ENCODE measurements at places on chromosomes 4 and X.

- DNase-seq, result no peak
These were observed 16.6 kb downstream of the S100G start for GRCh38 chrX:16666541-16666940.

- DNase-seq, result no peak
These were observed 105.6 kb downstream of the LNX1 start for GRCh38 chr4:53485658-53486040.

DNA sequence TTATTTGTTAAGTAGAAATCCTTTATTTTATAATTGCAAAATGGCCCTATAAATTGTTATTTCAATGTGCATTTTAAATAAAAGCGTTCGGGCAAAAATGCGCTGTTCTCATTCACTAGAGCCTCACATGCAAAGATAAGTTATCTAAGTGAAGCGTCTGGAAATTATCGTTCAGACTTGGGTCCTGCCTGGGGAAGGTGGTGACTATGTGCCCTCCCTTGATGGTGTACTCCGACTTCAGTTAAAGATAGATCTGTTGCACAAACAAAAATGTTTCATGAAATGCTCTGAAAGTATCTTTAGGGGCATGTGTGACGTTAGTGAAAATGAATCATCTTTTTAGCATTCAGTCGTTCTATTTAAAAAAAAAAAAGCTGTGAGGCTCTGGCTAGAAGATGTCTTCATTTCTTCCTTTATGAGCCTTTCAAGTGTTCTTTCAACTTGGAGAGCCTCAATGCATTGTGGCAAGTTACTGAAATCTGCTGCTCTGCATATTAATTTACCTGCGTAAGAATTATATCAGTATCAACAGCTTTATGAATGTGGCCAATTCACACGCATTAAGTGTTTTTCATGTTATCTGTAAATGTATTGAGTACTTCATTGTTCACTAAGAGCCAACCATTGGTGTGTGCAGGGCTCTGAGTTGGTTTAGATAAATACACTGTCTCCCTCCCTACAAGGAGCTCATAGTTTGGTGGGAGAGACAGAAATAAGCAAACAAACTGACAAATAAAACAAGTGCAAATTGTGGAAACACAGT is 83.0 kb downstream of the AFF1 start:
- no peak for DNase-seq

- no peak for DNase-seq
These were observed 218.8 kb downstream of the C4orf33 start for GRCh38 chr4:129314781-129315180.

DNA sequence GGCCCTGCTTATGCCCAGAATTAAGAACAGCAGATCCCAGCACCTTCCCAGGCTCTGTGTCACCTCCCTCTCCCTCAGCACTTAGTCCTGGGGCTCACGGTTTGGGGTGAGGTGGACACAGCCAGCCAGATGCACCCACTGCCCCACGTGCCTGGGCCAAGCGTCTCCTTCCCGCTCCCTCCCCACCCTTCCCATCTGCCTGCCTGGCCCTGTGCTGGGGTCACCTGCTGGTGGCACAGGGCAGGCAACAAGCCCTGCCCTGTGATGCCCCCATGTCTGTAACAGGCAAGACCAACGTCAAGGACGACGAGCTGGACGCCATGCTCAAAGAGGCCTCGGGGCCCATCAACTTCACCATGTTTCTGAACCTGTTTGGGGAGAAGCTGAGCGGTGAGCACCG is 5.3 kb downstream of the MYL5 start:
- DNase-seq, result no peak

DNA sequence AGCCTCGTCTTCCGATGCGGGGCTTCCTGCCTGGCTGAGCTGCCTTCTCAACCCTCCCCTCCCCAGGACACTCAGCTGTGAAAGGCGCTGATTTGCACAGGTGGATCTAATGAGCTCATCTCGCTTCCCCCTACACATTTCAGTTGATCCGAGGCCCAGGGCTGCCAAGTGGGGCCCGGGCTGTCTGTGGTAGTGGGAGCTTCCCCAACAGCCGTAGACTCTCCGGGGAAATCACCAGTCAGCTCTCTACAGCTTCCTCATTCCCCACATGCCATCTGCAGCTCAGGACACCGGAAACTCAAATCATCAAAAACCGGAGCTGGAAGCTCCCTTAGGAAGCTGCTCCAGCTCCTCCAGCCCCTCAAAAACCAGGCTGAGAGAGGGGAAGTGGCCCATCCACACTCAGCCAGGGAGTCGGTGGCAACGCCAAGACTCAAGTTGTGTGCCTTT is 56.2 kb downstream of the SMIM20 start:
- no peak for DNase-seq

- DNase-seq, result no peak
These were observed 192.7 kb downstream of the GABRG1 start for GRCh38 chr4:45931154-45931553.

DNA sequence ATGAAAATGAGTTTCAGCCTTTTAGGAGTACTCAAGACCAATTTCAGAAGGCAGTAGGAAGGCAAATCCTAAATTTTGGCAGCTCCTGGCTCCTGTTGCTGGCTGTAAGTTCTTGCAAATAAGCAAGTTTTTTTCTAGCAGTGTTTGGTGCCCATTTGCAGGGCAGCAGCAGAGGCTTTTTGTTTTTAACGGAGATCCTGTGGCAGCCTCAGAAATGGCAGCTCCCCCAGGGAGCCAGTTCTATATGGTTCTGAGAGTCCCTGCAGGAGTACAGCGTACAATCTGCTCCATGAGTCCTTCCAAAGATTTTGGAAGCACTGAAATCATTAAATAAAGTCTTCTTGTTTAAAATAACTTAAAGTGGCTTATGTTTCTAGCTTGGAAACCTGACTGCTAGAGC is 171.9 kb downstream of the NDST4 start:
- DNase-seq, result no peak

- DNase-seq, result no peak
These were observed 44.7 kb upstream of the MAGED4 start for GRCh38 chrX:52140020-52140419.

- no peak for DNase-seq
These were observed 163.3 kb downstream of the ATRX start for GRCh38 chrX:77622672-77623071.

DNA sequence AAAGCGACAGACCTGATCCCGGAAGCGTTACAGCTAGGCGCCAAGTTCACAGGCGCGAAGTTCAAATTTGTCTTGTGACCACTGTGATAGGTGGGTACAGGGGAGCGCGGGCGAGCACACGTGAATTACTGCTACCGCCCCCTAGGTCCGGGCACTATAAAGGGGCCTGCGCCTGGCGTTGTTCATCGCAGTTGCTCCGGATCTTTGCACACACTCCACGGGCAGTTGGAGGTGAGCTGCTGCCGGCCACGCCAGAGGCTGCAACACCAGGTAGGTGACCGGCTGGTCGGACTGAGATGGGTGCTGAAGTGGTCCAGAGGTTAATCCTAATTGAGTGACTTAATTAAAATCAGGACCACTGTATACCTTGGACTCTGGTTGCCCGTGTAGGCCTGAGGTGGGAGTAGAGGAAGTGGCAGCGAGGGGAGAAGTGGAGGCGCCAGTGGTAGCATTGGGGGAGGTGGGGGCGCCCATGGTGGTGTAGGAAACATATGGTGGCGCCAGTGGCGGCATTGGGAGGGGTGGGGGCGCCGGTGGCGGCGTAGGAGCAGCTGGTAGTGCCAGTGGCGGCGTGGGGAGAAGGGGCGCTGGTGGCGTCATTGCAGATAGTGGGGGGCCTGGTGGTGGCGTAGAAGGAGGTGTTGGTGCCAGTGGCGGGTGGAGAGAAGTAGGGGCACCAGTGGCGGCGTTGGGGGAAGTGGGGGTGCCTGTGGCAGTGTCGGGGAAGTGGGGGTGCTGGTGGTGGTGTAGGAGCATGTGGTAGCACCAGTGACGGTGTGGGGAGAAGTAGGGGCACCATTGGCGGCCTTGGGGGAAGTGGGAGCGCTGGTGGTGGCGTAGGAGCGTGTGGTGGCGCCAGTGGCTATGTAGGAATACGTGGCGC is at the start of gene GCNA:
Gene GCNA, plus strand, starts transcription at position 185 of the 883 bp plus-strand sequence. CDS start 2,385 bp downstream, outside the sequence.
- no peak for DNase-seq

- no peak for DNase-seq
These were observed 73.1 kb upstream of the FMR1 start for GRCh38 chrX:147838465-147839131.

- no peak for DNase-seq
These were observed 65.7 kb downstream of the SEL1L3 start for GRCh38 chr4:25797136-25797535.
